ENCODE measurements at places on chromosomes 11 and 22. TPM values are rescaled to one million over a fixed set of nuclear protein-coding genes. Genes with fewer than 3 reads are reported as not detected.

GRCh38 chr11:119854521-119854920 is 125.5 kb upstream of the NECTIN1 start:
- DNase-seq: no peak
- H3K27ac ChIP-seq: no peak overlapping the region
- H3K4me3 ChIP-seq: no peak overlapping the region
- peaks cover 15% of the 10 kb centered on the region for H3K27me3 ChIP-seq
- no peaks in the 10 kb centered on the region for H3K4me1 ChIP-seq
- no peaks in the 10 kb centered on the region for H3K36me3 ChIP-seq

The PGR gene
- total RNA-seq: 10.7 TPM

The CARNS1 gene
- total RNA-seq: 0.16 TPM

DNA sequence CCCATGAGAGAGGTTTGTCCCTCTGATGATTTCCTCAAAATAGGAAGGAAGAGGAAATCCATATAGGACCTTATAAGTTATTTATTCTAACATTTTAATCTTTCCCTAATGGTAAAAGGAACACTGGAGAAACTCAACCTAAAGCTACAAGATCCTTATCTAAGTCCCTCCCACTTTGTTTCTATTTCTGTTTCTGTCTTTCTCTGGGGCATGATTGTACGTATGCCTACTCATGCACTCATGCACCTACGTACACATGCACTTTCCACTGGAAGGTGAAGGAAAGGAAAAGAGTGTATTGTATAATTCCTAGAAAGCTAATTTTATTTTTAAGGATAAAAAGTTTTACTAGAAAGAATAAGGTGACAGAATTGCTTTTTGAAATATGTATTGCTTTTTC is 125.0 kb downstream of the RAB38 start:
- no peaks in the 10 kb centered on the region for H3K36me3 ChIP-seq
- H3K4me3 ChIP-seq: no peak overlapping the region
- H3K27me3 ChIP-seq: no peaks in the 10 kb centered on the region
- no peak for DNase-seq

DNA sequence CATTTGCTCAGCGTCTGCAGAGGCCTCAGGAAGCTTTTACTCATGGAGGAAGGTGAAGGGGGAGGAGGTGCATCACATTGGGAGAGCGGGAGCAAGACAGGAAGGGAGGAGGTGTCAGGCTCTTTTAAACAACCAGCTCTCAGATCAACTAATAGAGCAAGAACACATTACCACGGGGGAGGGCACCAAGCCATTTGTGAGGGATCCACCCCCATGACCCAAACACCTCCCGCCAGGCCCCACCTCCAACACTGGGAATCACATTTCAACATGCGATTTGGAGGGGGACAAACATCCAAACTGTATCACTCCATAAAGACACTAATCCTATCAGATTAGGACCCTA is 18.9 kb upstream of the THY1 start:
- no peak for DNase-seq
- H3K36me3 ChIP-seq: no peaks in the 10 kb centered on the region
- H3K27ac ChIP-seq: no peak overlapping the region
- H3K27me3 ChIP-seq: no peaks in the 10 kb centered on the region
- H3K4me3 ChIP-seq: no peak overlapping the region

DNA sequence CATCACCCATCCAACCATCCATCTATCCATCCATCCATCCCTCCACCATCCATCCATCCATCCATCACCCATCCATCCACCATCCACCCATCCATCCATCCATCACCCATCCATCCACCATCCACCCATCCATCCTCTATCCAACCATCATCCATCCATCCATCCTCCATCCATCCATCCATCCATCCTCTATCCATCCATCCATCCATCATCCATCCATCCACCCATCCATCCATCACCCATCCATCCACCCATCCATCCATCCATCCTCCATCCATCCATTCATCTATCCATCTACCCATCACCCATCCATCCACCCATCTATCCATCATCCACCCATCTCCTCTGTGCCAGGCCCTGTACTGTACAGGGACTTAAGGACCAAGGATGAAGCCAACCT is 62.2 kb upstream of the WNT11 start:
- DNase-seq: no peak
- no peak overlapping the region for H3K27ac ChIP-seq
- no peaks in the 10 kb centered on the region for H3K36me3 ChIP-seq
- H3K27me3 ChIP-seq: no peaks in the 10 kb centered on the region

DNA sequence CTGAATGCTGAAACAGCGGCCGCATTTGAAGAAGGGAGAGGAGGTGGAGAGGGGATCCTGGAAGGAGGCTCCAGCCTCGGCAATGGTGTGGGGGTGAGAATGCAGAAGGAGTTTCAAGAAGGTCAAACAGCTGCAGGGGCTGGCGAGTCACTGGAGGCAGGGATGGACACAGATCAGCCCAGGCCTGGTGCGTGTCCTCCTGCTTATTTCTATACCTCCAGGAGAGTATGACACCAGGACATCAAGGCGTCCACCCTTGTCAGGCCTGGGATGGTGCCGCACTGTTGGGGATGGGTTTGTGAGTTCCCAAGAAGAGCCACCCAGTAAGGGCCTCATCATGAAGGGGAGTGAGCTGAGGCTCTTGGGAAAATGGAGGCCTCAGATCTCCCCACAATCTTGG is 23.1 kb downstream of the IGLL1 start:
- no peaks in the 10 kb centered on the region for H3K36me3 ChIP-seq
- H3K27ac ChIP-seq: no peak overlapping the region
- DNase-seq: peak; percentile 32
- H3K4me1 ChIP-seq: no peaks in the 10 kb centered on the region
- H3K4me3 ChIP-seq: no peak overlapping the region

The SPECC1L gene
- 52.6 TPM for total RNA-seq

GRCh38 chr22:39446239-39446721 is 10.5 kb upstream of the MGAT3 start:
- H3K4me1 ChIP-seq: no peaks in the 10 kb centered on the region
- H3K4me3 ChIP-seq: no peak overlapping the region
- DNase-seq: no peak
- no peaks in the 10 kb centered on the region for H3K36me3 ChIP-seq
- no peaks in the 10 kb centered on the region for H3K27me3 ChIP-seq
- H3K27ac ChIP-seq: no peak overlapping the region

The CHCHD10 gene
- total RNA-seq: 51.5 TPM

- H3K36me3 ChIP-seq: no peaks in the 10 kb centered on the region
- no peak overlapping the region for H3K27ac ChIP-seq
- peaks cover 6% of the 10 kb centered on the region for H3K4me1 ChIP-seq
- DNase-seq: no peak
Observed at GRCh38 chr22:36185828-36186624, 15.6 kb downstream of the APOL4 start.

DNA sequence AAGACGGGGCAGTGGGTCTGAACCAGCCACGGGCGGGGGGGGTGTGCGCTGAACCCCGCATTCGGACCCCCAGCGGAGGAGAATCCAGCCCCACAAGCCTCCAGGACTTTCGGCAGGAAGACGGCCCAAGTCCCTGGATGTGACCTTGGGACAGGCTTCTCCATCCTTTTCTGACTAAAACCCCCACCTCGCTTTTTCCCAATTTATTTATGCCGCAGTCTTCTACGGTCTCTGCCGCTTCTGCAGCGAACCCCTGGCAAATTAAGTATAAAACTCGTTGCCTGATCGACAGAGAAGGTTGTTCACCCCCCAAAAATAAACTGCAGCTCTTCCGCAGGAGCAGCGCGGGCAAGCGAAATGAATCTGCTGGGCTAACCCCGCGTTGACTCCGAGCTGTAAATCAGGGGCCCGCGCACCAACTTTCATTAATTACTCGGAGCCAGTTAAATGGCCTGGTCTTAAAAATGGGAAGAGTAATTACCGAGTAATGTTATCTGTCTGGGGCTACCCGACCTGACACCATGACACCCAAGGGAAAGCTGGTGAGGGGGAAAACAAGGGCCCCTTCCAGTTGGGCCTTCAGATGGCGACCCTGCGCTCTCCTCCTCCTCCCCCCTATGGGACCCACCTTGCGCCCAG is 6.6 kb downstream of the WT1 start:
- H3K36me3 ChIP-seq: no peaks in the 10 kb centered on the region
- DNase-seq: no peak
- peaks cover 19% of the 10 kb centered on the region for H3K4me1 ChIP-seq

The CD3D gene
- total RNA-seq: not detected

DNA sequence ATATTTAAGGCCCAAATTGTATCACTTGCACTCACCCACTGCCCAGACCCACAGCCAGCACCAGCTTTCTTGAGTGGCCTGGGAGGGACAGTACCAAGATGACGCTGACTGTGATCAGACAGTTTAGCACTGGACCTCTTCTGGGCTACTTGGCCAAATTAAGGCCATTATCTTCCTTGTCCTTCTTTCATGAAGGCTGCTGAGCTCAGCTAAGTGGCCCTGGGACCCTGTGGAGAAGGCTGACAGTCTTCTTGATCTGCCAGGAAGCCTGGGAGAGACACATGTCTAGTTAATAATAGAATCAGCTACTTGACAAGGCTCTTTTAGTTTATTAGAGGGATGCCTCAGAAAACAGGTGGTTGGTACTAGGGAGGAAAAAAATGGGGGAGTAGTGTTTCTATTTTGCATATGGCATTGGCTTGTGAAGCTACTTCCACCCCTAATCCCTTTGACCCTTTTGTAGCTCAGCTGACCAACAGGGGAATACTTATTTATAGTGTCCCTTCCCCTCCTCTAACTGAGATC is 127.9 kb upstream of the NTM start:
- H3K27ac ChIP-seq: no peak overlapping the region
- no peaks in the 10 kb centered on the region for H3K27me3 ChIP-seq
- no peaks in the 10 kb centered on the region for H3K4me1 ChIP-seq
- no peaks in the 10 kb centered on the region for H3K36me3 ChIP-seq
- no peak for DNase-seq

- no peaks in the 10 kb centered on the region for H3K27me3 ChIP-seq
- H3K4me3 ChIP-seq: no peak overlapping the region
- DNase-seq: peak; percentile 50
- no peaks in the 10 kb centered on the region for H3K4me1 ChIP-seq
- no peaks in the 10 kb centered on the region for H3K36me3 ChIP-seq
Observed at GRCh38 chr11:77198440-77198849, 70.4 kb downstream of the MYO7A start.

- H3K36me3 ChIP-seq: no peaks in the 10 kb centered on the region
- no peak overlapping the region for H3K4me3 ChIP-seq
Observed at GRCh38 chr11:103737037-103737622, 299.3 kb upstream of the DDI1 start.

The DEUP1 gene
- total RNA-seq: not detected

DNA sequence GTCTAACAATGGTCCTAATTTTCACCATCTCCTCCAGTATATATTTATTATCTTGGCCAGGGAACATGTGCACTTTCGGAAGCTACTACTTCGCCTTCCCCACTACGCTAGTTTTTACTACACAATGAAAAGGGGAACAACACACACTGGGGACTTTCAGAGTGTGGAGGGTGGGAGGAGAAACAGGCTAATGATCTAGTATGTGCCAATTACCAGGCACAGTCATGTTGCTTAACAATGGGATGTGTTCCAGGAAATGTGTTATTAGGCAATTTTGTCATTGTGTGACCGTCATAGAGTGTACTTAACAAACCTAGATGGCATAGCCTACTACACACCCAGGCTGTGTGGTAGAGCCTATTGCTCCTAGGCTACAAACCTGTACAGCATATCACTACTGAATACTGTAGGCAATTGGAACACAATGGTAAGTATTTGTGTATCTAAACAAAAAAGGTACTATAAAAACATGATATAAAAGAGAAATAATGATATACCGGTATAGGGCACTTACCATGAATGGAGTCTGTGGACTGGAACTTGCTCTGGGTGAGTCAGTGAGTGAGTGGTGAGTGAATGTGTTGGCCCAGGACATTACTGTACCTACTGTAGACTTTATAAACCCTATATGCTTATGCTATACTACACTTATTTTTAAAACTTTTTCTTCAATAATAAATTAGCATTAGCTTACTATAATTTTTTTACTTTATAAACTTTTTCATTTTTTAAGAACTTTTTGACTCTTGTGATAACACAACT is 20.1 kb upstream of the CUL5 start:
- H3K27me3 ChIP-seq: no peaks in the 10 kb centered on the region
- DNase-seq: no peak
- no peaks in the 10 kb centered on the region for H3K4me1 ChIP-seq
- H3K4me3 ChIP-seq: no peak overlapping the region
